Fibroblast of upper back skin (primary cell): ENCODE measurements at places on chromosomes 2 and 18.

GRCh38 chr18:51098082-51098481, 68.1 kb downstream of the SMAD4 start:
- DNase-seq: no peak

DNA sequence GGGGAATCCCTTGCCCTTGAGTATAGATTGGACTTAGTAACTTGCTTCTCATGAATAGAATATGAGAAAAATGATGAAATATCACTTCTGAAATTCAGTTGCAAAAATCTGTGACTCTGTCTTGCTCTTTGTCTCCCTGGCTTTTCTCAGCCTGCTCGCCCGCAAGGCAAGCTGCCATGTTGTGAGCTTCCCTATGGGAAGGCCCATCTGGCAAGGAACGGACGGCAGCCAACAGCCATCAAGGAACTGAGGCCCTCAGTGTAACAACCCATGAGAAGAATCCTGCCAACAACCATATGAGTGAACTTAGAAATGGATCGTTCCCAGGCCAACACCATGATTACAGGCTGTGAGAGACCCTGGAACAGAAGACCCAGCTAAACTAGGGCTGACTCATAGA, 58.4 kb upstream of the PGAP1 start:
- DNase-seq: no peak

DNA sequence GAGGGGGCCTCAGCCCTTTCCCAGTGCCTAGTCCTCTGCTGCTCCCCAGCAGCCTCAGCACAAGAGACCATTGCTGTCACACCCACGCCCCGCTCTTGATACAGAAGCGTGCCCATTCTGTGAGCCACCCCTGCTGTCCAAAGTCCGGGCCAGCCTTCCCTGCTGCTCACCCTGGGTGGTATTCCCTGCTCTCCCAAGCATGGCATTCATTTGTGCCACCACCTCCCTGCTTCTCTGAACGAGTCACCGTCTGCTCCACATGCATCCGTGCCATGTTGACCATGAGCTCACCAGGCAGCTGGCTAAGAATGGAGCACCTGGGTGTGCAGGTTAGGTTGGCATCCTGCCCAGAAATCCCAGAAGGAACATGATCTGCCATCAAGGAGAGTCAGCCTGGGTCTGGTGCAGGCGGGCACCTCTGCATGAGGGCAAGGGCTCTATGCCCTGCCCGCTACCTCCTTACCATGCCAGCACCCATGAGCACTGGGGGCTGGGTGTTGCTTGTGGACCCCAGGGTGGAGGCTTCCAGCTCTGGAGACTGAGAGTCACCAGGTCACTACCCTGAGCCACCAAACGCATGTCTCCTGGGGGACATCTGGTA, 63.0 kb downstream of the TWIST2 start:
- no peak for DNase-seq

- no peak for DNase-seq
Measured at GRCh38 chr2:67631483-67631882, 234.3 kb downstream of the ETAA1 start.

- DNase-seq: no peak
Measured at GRCh38 chr2:1586923-1587840, 157.1 kb downstream of the PXDN start.
